ENCODE measurements at places on chromosomes 3 and 15.

DNA sequence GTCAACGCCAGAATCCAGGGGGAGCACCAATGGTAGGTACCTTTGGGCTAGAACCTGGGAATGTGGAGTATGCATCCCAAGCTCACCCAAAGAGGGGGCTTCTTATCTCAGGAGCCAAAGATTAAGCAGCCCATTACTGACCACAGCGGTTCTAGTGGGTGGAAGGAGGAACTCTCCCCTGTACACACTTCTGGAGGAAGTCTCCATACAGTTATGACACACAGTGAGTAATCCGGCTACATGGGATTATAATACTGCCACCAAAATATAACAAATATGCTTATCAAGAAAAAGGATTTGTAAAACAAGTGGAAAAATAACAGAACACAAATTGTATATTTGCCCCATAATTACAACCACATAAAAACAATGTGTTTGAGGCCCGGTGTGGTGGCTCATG is 8.4 kb downstream of the MYO1E start:
- DNase-seq = no peak

DNA sequence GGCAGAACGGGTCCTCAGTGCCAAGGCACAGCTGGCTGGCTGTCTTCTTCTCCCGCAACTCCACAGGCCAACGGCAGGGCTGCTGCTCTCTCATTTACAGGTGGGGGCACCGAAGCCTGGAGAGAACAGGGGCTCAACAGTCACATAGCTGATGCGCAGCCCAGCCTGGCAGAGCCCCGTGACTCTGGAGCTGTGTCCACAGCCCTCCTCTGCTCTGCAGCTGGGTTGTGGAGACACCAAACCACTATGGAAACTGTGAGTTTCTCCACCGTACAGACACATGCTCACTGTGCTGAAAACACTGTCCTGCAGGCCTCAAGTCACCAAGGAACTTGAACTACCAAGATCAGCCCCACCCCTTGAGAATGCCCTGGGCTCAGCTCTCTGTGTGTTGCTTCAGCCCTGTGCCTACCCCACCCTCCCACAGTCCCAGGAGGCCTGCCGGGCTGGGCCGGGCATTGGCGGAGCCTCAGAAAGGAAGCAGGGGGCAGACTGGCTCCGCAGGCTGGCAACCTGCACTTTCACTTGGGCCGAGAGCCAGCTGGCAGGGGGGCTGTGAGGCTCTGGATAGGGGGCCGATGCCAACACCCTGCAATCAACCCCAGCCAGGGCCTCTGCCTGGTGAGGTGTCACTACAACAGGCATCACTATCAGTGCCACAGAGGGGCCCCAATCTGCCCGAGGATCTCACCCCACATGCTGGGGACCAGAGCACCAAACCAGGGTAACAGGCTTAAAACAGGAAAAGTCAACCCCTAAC is 113.7 kb upstream of the RPL32 start:
- DNase-seq = peak; percentile 86

- peak; percentile 57 for DNase-seq
Observed at GRCh38 chr3:171772427-171773056, 37.7 kb downstream of the PLD1 start.

DNA sequence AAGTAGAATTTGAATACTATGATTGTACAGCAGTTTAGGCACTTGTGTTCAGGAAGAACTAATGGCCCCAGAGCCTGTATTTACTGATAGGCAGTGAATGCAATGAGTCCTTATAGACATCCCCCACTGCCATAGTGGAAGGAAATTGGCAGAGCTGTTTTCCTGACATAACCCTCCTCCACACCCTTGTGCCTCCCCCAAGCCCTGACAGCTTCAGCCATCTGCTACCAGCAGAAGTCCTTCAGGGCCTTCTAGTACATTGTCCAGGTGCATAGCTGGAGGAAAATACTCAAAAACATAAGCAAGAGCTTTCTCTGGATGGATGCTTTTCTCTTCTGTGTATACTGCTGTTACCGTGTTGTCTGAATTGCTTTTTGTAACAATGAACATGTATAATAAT is 20.6 kb downstream of the ARHGAP31 start:
- no peak for DNase-seq

DNA sequence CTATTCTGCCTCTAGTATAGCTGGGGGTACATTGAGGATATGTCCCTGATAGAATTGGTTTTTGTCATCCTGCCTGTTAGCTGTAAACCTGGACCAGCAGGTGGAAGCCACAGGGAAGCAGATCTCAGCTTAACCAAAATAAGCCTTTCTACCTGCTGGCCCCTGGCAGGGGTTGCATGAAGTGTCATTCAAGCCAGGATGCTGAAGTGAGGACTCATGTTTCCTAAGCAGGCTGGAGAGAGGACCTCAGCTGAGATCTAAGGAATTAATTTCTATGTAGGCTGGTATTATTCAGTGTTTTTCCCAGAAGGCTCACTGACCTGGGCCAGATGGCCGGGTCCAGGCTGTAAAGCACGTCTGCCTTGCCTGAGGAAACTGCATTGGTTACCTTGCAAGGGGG is 128.9 kb downstream of the MEGF11 start:
- DNase-seq = no peak

DNA sequence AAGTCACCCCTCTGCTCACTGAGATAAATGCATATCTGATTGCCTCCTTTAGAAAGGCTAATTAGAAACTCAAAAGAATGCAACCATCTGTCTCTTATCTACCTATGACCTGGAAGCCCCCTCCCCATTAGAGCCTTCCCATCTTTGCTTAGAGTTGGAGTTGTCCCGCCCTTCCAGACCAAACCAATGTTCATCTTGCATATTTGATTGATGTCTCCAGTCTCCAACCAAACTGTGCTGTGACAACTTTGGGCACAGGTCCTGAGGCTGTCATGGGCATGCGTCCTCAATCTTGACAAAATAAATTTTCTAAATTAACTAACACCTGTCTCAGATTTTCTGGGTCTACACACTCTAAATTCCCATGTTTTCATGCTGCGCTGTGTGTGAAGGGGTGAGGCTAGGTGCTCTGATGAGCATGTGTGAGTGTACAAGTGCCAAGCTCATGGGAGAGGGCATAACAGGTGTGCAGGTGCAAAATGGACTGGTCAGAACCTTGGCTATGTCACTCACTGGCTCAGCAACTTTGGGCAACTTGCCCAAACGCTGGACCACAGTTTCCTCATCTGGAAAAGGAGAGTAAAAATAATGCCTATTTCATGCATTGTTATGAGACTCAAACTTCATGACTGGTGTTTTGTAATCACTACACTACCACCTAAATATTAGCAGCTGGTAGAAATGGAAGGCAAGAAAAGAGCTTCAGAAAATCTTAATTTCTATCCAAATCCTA is 7.2 kb downstream of the DAPK2 start:
- DNase-seq = no peak

DNA sequence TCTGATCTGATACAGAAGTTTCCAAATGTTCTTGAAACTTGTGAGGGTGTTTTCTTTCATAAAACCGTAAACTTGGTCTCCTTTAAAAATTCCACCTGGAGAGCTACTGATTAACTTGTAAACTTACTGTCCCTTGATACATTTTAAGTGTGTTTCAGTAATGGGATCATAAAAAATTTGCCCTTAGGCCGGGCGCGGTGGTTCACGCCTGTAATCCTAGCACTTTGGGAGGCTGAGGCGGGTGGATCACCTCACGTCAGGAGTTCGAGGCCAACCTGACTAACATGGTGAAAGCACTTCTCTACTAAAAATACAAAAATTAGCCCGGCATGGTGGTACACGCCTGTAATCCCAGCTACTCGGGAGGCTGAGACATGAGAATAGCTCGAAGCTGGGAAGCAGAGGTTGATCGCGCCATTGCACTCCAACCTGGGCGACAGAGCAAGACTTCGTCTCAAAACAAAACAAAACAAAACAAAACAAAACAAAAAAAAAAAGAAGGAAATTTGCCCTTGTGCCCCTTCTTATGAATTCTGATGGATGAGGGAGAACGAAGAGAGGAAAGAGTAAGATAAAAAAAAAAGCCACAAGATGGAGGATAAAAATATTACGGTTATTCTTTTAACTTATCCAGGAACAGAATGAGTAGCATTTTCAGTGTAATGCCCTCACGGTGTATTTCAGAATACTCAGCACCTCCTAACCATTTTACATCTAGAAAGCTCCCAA is 32.1 kb upstream of the AP4E1 start:
- no peak for DNase-seq

DNA sequence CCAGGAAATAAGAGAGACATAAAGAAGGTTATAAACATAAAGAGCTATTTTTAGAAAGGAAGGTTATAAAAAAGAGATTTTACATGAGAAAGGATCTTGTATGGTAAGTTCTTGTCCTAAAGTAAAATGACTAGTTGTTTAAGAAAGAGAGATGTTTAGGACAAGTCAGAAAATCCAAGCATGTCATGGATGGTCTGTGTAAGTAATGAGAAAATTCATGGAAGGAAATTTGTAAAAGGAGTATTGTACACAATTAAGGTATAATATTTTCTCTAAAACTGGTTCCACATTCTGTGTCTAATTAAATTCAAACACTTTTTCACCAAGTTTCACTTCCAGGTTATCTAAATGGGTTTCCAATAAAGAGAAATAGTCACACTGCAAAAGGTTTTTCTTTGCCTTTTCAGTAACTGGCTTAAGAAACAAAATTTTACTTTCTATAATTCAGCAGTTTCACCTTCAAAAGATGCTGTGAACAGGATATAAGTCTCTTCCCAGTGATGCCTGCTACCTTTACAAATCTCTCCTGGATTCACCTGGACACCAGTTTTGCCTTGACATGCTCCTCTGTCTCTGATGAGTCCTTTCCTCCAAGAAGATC is 455.7 kb downstream of the ZIC1 start:
- DNase-seq = no peak

DNA sequence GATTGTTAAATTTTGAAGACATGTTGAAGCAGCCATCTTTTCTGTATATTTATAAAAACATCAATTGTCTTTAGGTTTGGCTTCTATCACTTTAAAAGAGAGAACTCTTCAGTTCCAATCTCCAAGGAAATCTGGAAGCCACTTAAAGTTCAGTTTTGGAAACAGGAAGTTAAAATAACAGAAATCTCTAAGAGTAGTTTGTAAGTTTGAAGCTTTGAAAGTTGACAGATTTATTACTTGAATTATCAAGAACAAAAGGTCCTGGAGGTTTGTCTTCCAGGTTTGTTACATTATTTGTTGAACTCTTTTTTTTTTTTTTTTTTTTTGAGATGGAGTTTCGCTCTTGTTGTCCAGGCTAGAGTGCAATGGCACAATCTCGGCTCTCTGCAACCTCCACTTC is 30.0 kb downstream of the RNF111 start:
- DNase-seq = no peak

- no peak for DNase-seq
Observed at GRCh38 chr3:50044976-50045375, 43.7 kb upstream of the RBM5 start.

DNA sequence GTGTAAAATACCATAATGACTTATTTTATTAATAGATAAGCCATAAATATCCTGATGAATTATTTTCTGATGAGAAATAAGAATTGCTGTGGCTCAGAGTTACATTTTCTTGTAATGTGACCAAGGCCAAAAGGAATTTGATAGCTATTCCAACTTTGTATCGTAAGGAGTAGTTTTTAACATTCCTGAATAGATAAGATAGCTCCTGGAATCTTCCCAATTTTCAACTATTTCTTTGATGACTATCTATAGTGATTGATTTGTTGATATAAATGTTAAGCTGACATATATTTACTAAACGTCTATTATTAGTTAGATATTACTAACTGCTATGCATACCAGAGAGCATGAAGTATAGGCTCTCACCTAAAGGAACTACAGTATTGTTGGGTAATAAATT is 49.1 kb upstream of the SATB1 start:
- no peak for DNase-seq

GRCh38 chr3:124316034-124316287 is 324.0 kb upstream of the ROPN1 start:
- no peak for DNase-seq

DNA sequence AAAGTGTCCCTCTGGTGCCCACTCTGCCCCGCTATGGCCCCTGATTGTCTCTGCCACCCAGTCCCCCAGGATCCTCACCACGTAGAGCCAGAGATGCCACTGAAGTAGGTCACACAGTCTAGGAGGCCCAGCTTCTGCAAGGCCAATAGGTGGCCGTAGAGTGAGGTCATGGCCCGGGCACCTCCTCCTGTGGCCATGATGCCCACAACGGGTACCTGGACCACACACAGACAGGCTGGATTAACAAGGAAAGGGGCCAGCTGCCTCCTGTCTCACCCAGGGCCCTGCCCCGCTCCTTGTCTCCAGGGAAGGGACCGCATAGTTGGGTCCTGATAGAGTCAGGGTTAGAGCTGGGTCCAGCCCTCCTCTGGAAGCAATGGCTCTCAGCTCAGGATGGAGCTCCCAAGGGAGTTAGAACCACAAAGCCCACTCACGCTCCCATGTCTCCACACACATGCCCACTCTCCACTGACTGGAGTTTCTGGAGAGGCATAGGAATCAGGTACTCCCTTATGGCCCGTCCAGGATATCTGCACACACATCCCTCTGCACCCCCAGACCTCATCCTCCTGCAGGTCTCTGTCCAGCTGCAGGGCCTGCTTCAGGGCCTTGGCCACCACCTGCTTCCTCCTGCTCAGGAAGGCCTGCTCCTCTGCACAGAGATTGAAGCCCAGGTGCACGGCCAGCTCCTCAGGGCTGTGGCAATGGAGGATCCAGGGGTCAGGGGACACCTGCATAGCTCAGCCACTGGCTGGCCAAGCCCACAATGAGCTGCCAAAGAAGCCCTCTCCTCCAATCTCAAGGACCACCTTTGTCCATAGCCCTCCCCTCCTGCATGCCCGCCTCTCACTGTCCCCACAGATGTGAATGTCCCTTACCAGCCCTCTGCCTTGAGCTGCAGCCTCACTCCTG is 13.2 kb downstream of the PLA2G4D start:
- DNase-seq = no peak

DNA sequence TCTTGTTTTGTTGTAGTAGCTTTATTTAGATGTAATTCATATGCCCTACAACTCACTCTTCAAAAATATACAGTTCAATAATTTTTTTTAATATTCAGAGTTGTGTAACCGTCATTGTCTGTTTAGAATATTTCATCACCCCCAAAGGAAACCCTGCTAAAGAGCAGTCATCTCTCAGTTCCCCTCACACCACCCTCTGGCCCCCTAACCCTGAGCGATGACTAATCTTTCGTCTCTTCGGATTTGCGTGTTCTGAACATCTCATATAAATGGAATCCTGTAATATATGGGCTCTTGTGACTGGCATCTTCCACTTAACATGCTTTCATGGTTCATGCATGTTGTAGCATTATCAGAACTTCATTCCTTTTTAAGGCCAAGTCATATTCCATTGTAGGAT is 183.8 kb downstream of the ATG7 start:
- DNase-seq = no peak

DNA sequence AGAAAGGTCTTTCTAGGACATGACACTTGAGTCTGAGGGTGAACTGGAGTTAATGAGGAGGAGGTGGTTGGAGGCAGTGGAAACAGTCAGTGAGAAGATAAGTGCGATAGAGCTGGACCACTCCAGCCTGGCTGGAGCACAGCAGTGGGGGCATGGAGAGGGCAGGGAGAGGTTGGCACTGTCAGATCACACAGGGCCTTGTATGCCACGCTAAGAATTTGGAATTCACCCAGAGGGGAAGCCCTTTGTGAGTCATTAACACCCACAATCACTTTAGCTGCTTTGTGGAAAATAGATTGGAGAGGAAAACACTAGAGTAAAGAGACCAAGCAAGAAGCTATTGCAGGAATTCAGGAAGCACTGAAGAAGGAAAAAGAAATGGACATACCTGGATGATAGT is 83.3 kb downstream of the ZNF621 start:
- no peak for DNase-seq

GRCh38 chr3:176714034-176714433 is 483.2 kb downstream of the TBL1XR1 start:
- no peak for DNase-seq

- no peak for DNase-seq
Observed at GRCh38 chr3:80094589-80094988, 326.8 kb upstream of the ROBO1 start.

Measured in left hindlimb (tissue), 1 donor.